Fibroblast of skin of left biceps (primary cell): ENCODE measurements at places on chromosomes 12 and 14.

DNA sequence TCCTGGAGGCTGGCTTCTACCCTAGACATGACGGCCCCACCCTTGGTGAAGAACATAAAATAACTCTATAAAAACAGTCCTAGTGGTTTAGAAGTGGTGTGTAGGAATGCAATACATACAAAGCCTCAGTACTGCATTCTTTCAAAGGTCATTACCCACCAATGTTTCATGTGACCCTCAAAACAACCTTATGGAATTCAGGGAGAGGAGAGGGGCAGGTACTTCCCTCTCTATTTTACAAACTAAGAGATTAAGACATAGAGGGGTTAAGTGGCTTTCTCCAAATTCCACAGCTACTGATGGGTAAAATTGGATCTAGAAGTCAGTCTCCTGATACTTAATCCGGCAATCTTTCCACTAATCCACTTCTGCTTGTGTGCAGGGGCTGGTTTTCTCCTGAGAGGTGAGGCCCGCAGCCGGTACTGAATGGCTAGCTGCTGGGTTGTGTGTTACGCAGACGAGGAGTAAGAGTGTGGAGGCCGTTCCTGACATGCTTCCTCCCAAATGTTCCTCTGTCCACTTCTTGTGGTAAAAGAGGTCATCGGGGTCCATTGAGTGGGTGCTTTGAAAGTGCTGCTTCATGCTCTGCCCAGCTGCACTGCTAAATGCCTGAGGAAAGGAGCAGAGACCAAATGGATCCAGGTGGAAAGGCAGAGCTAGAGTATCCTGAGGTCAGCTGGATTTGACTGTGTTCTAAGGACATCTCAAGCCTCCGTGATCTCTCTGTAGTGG lies 16.2 kb downstream of the SLC7A8 start:
- no peak for DNase-seq

- DNase-seq: no peak
Measured at GRCh38 chr14:48319823-48320222, 644.4 kb upstream of the MDGA2 start.

GRCh38 chr12:42932936-42933335 lies 343.4 kb upstream of the PRICKLE1 start:
- no peak for DNase-seq

DNA sequence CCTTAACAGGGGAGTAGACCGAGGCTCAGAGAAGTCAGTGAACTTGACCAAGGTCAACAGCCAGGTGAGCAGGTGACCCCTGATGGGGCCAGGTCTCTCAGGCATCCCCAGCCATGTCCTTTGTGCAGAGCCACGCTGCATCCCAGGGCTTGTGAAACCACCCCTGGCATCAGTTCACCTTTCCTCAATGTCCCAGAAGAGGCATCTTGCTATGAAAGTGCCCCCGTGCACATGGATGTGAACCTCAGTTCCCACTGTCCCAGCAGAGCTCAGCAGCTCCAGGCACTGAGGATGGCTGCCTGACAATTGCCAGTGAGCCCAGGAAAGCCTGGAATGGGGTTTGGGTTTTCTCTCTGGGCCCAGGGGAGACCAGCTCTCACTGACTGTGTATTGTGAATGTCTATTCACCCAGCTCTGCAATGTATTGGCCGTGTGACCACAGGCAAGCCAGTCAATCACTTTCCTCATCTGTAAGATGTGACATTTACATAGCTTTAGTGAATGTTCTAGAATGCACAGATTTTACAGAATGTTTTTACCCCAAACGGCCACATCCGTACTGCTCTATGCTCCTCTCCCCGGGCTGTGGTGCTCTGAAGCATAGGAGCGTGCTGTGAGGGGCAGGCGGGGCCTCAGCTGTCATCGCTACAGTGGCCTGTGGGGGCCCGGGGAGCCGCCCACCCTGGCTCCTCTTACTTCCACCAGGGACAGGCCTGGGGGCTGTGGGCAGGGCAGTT lies 4.9 kb downstream of the CACNA2D4 start:
- no peak for DNase-seq

- peak; percentile 33 for DNase-seq
Measured at GRCh38 chr14:57209561-57209960, 59.1 kb downstream of the EXOC5 start.

DNA sequence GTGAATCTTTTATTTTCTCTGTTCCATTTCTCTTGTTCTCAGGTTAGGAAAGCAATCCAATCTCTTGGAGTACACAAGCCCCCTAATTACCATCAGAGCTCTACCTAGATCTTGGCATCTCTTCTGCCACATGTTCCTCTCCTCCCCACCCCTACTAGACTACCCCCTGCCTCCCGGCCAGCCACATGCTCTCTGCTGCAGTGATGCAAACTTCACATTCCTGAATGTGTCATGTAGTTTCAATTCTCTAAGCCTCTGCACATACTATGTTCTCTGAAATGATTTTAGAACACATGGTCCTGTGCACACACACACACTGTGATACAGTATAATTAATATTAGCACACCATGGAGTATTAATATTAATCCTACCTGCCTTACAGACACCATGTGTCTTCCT lies 104.6 kb downstream of the EFCAB11 start:
- DNase-seq: no peak

- DNase-seq: no peak
Measured at GRCh38 chr12:54404061-54405004, 14.7 kb downstream of the ITGA5 start.

GRCh38 chr12:132153501-132154340 lies 9.5 kb downstream of the NOC4L start:
- DNase-seq: peak; percentile 29

GRCh38 chr12:89883630-89884389 lies 175.2 kb upstream of the ATP2B1 start:
- no peak for DNase-seq

GRCh38 chr14:55425091-55425490 lies 13.5 kb upstream of the ATG14 start:
- no peak for DNase-seq

DNA sequence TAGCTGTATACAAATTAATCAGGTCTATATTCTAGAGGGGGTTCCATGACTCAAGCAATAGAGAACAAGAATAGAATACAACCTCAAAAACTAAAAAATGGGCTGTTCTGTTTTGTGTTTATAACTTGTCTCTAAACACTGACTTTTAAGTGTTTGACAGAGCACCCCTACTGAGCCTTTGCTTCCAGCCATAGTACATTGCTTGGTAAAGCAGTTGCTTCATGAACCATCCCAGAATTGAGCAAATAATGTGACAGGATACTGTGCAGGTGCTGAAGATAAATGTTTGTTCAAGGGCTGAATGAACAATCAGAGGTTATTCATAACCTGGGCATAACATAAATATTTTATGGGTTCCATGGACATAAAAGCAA lies 11.5 kb downstream of the SPTSSA start:
- no peak for DNase-seq

DNA sequence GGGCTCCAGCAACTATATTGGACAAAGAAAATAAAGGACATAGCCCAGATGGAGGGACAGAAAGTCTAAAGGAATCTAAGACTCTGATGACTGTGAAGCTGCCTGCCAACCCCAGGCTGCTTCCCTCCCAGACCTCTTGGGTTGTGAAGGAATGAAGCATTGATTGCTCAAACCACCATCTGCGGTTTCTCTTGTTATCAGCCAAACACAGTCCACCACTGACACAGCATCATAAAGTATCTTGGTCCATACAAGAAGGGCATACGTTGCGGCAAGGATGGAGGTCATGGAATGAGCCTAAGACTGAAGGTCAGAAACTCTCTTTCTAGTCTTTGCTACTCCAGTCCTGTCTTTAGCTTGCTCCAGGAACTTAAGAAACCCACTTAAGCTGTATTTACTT lies 58.5 kb upstream of the PLXNC1 start:
- DNase-seq: no peak

GRCh38 chr12:104571328-104571727 lies 114.6 kb downstream of the CHST11 start:
- no peak for DNase-seq

- no peak for DNase-seq
Measured at GRCh38 chr12:18629916-18630315, 107.9 kb downstream of the PLCZ1 start.

GRCh38 chr12:18261273-18261672 lies at the start of gene PIK3C2G:
Gene PIK3C2G, plus strand, starts transcription at chr12:18261518. Its CDS starts 20,564 bp downstream, at chr12:18282082.
- DNase-seq: no peak

DNA sequence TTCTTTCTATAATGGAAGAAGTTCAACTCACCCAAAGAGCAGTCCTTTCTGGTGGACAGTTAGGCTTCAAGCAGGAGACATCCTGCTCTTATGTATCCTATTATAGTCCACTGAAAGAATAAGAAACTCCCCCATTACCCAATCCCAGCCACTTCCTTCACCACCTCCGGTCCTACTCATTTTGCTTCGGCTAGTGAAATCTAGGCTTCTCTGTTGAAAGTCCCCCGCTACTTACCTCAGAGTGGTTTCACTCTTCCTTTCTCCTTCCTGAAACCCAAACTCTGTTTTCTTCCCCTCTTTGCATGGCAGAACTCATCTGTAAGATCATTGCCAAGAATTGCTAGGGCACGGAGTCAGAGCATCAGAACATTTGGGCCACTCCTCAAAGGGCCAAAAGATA lies at the start of gene GPR84:
Gene GPR84, minus strand, starts transcription at position 74 of the 400 bp plus-strand sequence. CDS start 635 bp downstream, outside the sequence.
- no peak for DNase-seq

GRCh38 chr12:92779902-92780301 lies 77.1 kb downstream of the PLEKHG7 start:
- DNase-seq: no peak

GRCh38 chr12:108846290-108846701 lies 11.1 kb downstream of the SSH1 start:
- no peak for DNase-seq

GRCh38 chr12:1346126-1346525 lies 248.3 kb downstream of the FBXL14 start:
- DNase-seq: peak; percentile 42

- no peak for DNase-seq
Measured at GRCh38 chr14:92959189-92959531, 36.2 kb downstream of the CHGA start.

DNA sequence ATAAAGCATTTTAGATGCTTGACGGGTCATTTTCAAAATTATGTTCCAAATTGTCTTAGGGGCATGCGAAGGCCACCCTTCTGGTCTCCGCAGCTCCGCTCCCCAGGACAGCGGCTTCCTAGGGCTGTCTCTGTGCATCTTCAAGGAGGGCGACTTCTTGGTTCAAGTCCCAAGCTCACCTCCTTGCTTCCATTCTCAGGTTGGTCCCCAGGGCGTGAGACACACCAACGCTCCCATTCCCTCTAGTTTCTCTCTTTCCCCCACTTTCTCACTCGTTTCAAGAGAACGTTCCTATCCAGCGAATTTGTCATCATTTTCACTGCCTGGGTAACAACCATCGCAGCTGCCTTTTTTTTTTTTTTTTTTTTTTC lies 109.4 kb upstream of the CCND2 start:
- DNase-seq: no peak

GRCh38 chr14:55336691-55337090 lies 65.5 kb downstream of the FBXO34 start:
- no peak for DNase-seq

- no peak for DNase-seq
Measured at GRCh38 chr12:11894890-11895289, 175.8 kb upstream of the BCL2L14 start.

DNA sequence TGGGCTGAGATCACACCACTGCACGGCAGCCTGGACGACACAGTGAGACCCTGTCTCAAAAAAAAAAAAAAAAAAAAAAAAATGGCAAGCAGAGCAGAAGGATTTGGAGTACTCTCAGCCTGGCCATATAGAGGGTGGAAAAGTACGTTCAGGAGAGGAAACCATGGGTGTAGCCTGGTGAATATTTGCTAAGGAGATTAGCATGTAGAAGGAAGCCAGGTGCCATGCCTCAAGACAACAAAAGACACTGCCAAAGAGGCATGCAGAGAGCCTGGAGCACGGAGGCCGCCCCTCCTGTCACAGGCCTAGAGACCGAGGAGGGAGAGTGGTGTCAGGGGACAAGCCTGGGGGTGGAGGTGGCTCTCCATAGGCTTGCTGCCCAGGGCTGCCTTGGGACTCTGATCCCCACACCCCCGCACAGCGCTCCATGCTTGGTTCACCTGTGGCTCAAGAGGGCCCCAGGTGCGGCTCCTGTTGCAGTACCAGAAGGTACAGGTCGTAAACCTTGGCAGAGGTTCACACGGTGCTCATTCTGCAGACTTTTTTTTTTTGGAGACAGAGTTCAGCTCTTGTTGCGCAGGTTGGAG lies 27.9 kb upstream of the DEGS2 start:
- DNase-seq: no peak

DNA sequence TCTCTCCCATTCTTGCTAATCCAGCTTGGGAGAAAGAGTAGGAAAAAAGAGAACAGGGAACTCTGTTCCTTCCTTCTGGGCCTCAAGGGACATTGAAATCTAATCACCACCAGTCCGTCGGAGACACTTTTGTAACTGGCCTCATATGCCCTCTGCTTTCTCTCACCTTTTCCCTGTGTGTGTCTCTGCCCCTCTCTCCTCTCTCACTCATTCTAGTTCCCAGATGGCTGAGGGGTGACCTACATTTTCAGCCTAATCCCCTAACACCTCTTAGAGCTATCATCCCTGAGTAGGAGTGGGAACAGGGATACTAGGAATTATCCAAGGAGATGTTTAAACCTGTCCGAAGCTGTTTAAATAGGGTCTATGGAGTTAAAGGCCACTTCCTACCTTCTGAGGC lies 8.9 kb upstream of the PCK2 start:
- no peak for DNase-seq

DNA sequence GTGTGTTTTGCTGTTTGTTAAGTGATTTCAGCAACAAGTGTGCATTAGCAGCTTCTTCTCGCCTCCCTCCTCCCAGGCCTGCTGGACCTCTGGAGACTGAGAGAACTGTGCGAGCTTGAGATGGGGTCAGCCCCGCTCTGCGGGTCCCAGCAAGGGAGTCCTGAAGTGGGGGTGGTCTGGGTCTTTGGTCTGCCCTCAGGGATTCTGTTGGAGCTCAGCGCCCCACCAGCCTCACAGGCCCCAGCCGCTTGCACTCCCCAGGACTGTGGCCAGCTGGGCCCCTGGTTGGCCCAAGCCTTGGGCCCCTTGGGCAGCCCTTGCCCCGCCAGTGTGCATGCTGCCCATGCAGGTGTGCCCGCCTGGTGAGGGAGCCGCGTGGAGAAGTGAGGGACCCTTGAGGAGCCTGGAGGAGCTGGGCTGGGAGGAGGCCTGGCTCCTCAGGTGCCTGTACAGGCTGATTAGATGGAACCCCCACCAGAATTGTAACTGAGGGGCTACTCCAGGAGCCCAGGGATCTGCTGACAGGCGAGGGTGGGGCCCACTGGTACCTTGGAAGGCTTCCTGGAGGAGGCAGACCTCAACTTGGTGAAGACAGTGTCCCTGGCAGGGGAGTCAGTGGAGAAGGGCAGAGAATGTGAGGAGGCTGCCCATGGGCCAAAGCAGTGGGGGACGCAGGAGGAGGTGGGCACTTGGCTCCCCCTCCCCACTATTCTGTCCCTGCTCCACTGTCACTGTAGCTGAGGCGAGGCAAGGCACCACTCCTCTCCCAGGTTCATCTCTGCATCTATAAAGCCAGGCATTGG lies 56.7 kb downstream of the BEGAIN start:
- no peak for DNase-seq

DNA sequence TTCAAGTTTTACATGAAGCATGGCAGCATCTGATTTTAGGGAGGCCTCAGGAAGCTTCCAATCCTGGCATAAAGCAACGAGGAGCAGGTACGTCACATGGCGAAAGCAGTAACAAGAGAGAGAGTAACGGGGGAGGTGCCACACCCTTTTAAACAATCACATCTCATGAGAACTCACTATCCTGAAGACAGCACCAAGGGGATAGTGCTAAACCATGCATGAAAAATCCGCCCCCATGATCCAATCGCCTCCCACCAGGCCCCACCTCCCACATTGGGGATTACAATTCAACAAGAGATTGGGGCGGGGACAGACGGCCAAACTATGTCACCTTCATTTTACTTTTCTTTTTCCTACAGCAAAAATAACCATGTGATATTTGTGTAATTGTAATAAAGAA lies 7.2 kb upstream of the MAP3K9 start:
- DNase-seq: no peak
